HFFc6 (cell line): ENCODE measurements at places on chromosomes 4 and X. TPM values are rescaled to one million over a fixed set of nuclear protein-coding genes. Genes with fewer than 3 reads are reported as not detected.

DNA sequence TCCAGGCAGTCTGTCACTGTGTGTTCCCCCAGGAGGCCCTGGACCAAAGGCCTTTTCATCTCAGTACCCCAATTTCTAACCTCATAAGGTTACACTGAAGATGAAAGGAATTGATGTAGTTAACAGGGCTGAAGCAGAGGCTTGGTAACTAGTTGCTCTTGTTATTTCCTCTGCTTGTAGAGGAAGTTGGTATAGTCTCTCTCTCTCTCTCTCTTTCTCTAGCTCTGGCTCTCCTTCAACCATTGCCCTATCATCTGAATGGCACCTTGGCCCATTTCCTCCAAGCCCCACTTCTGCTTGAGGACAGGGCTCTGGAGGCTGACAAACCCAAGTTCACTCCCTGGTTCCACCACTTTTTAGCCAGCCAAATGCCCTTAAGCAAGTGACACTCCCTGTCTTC lies 96.1 kb downstream of the MAMLD1 start:
- no peak for DNase-seq

DNA sequence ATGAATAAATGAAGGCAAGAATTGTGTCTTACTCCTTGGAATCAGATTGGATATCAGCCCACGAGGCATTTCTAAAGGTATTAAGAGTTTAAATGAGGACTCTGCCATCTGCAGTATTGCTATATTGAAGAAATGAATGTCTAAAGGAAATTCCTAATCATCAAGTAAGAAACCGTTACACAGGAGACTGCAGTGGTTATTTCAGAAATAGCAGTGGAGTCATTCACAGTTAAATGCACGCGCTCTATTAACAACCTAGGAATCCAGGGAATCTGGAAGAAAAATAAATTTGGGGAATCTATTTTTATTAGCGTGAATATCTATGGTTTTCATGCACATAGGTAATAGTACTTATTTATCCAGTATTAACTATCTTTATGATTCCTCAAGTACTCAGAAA lies 334.2 kb downstream of the TENM3 start:
- DNase-seq: no peak

Gene XAGE1A
- not detected in 2 replicates for total RNA-seq

DNA sequence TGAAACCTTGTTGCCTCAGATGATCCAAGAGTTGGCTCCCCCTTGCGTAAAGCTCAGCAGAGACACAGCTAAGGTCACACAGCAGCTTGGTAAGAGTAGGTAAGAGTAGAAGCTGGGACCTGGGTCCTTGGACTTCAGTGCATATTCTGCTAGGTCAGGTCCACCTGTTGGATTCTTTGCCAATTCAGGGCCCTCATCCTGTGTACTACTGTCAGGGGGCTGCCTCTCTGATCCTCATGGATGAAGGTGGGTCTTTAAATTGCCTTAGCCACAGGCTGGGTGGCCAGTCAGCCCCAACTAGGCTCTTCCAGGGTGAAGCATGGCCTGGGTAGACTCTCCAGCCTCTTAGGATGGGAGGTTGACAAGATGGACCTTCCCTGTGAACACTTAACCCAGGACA lies 155.8 kb downstream of the AMMECR1 start:
- no peak for DNase-seq

Gene ARMCX1
- total RNA-seq: 32.0 and 35.7 TPM in 2 replicates

GRCh38 chr4:25235401-25235800 lies 1.6 kb downstream of the PI4K2B start:
- DNase-seq: no peak

Gene ZNF711
- 0.07 TPM in 1 of 3 replicates, not detected in the others for total RNA-seq

- DNase-seq: no peak
These were observed 669.5 kb upstream of the MAGEB2 start for GRCh38 chrX:29545878-29546277.

Gene SH3D19
- total RNA-seq: 41.1 to 49.8 TPM (median 45.4 TPM) in 3 replicates

Gene FIP1L1
- 55.5 to 74.7 TPM (median 62.6 TPM) in 3 replicates for total RNA-seq

Gene MAGEA2B
- not detected in 2 replicates for total RNA-seq

Gene IGFBP7
- total RNA-seq: 474 to 856 TPM (median 787 TPM) in 3 replicates

Gene MAGEA8
- total RNA-seq: not detected in 3 replicates

Gene ZNF157
- not detected in 3 replicates for total RNA-seq

DNA sequence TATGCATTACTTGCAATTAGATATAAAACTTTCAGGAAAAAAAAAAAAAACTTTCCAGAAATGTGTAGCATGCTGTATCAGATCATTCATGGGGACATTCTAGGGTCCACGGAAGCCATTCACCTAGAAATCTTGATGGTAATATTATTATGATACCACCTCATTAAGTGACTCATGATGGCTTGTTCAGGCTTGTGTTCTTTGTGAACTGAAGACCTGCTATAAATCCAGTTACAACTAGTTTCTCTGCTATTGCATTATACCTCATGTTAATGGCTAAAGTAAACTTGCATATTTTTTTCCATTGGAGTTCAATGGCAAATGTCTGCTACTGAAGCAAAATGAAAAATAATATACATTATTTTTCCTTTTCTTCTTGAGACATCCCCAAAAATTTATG lies 35.3 kb upstream of the PTPN13 start:
- peak; percentile 9 for DNase-seq

DNA sequence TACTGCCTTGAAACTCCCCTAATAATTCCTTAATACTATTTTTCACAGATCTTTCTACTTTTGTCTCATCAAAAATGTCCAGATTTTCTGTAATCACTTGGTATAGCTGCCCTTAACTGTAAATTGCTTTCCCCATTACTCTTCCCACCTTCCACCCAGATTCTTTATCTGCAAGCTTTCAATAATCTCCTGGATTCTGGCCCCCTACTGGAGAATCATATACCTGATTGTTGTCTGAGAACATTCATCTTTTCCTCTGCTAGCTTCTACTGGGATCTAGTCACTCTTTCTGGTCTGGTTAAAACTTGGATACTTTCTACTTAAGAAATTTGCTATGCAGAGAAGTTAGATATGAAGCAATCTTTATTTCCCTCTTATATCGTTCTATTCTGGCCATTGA lies 552.6 kb downstream of the PCDH19 start:
- no peak for DNase-seq

GRCh38 chrX:74419864-74420195 lies 1.5 kb upstream of the SLC16A2 start:
- DNase-seq: no peak

- no peak for DNase-seq
These were observed 61.2 kb downstream of the STARD8 start for GRCh38 chrX:68708503-68709290.

DNA sequence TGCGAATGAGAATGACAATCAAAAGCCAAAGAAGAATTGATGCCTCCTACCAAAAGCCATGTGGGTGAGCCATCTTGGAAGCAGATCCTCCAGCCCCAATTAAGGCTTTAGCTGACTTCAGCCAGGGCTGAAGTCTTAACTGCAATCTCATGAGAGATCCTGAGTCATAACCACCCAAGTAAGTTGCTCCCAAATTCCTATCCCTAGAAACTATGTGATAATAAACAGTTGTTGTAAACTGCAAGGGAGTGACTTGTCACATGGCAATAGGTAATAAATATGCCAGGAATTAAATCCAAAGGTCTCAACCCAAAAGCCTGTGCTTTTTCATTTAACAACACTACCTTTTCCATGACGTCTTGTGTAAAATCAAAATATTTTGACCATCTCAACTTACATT lies 154.2 kb upstream of the TBL1X start:
- DNase-seq: peak; percentile 66

- no peak for DNase-seq
These were observed 42.3 kb upstream of the HMX1 start for GRCh38 chr4:8913858-8914460.

Gene F11
- total RNA-seq: not detected in 3 replicates

Gene RNF212
- not detected in 2 replicates for total RNA-seq

- DNase-seq: no peak
These were observed 3.1 kb downstream of the TET2 start for GRCh38 chr4:105149771-105150170.

GRCh38 chrX:51608766-51609165 lies 9.9 kb downstream of the CENPVL3 start:
- DNase-seq: peak; percentile 0

GRCh38 chrX:67612231-67612630 lies 68.4 kb downstream of the AR start:
- DNase-seq: peak; percentile 31

Gene ZAR1
- not detected in 3 replicates for total RNA-seq

DNA sequence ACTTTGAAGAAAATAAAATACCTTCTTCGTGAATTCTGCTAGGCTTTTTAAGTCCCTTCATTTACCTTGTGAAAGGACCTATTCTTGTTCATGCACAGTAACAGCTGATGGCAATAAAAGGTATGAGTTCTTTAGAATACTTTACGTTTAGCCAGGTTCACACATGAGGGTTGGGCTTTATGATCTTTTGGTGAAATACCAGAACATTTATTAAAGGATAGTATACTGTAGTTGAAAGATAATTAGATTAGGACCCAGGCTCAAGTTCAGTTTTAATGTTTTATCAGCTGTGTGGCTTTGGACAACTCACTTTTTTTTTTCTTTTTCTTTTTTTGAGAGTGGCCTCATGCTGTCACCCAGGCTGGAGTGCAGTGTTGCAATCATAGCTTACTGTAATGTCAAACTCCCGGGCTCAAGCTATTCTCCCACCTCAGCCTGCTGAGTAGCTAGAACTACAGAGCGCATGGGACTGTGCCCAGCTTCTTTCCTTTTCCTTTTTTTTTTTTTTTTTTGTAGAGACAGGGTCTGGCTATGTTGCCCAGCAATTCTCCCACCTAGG lies 28.2 kb upstream of the NEIL3 start:
- DNase-seq: no peak

GRCh38 chr4:183402771-183403170 lies 41.7 kb upstream of the CDKN2AIP start:
- no peak for DNase-seq

Gene ATP2B3
- total RNA-seq: 0.09 TPM in 1 of 3 replicates, not detected in the others

DNA sequence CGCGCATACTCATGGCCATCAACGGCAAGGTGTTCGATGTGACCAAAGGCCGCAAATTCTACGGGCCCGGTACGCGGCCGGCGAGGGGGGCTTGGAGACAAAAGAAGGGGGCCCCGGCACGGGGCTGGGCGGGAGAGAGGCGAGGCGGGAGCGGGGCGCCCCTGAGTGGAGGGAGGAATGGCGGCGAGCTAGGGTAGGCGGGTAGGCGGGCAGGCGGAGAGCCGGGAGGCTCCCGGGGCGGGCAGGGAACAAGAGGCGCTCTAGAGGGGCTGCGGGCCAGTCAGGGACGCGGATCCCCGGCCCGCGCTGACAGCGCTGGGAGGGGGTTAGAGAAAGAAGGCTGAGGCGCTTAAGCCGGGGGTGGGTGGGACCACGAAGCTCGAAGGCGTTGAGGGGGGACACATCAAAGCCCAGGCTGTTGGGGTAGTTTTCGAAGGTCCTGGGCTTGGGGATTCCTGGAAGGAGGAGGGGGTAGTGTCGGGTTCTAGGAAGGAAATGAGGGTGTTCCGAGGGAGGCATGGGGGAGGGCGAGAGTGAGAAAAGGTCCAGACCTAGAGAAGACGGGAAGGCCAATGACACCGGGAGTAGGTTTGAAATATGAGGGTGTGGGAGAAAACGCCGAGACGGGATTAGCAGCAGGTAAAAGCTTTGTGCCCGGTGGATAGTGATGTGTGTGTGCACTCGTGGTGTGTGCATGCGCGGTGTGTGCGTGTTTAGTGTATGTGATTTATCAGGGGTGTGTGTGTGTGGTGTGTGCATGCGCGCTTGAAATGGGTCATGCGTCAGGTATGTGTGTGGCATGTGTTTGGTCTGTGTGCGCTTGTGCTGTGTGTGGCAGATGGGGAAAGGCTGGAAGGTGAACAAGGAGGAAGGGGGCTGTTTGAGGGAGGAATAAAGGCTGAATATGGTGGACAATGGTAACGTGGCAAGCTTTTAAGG lies 807 bp downstream of the PGRMC1 start:
- peak; percentile 54 for DNase-seq

DNA sequence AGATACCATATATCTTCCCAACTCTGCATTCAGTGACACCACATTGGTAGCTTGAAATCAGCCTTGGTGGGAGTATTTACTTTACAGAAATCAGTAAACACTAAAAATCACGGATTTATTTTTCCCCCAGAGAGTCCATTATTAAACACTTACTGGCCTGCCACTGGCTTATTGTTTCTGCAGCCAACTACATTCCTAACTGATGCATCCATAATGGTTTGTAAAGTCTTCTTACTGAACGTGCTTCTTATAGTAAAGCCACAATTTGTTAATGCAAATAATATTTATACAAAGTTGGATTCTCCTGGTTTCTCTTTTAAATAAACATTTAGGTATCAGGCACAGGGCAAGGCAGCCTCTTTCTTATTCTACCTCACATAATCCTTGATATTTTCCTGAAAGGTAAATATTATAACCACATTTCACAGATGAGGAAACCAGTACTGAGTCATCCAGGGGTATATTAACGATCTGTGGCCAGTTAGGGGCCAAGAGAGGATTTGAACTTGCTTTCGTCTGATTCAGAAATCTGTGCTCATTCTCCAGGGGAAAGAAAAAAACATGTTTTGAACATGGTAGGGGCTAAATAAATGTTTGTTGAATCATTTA lies 136.5 kb downstream of the RAB28 start:
- peak; percentile 52 for DNase-seq

DNA sequence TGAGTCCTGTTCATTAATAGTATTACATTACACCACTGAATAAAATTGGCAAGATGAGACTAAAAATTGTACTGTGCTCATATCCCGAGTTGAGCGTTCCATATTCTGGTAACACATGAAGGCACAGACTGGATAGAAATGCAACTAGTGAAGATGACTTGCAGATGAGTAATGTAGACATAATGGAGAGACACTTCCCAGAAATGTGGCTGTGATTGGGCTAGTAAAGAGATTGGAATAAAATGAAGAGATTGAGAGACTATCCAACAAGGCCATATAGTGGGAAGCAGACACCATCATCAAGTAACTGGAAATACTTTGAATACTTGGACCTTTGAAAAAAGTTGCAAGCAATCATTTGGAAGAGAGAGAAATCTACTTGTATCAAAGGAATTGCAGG lies 77.3 kb downstream of the DCAF8L1 start:
- no peak for DNase-seq

GRCh38 chrX:331151-331824 lies 12.7 kb upstream of the GTPBP6 start:
- no peak for DNase-seq

DNA sequence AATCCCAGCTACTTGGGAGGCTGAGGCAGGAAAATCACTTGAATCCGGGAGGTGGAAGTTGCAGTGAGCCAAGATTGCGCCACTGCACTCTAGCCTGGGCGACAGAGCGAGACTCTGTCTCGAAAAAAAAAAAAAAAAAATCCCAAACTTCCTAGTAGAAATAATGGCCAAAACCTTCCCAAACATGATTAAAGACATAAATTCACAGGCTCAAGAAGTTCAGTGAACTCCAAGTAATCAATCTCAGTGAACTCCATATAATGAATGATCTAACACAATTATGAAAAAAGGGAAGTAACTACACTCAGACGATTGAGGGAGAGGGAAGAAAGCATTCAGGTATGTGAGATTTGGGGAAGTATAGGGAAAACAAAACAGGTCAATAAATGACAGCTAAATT lies 6.5 kb downstream of the FUNDC1 start:
- DNase-seq: no peak
